ENCODE measurements at places on chromosomes 2 and 18. TPM values are rescaled to one million over a fixed set of nuclear protein-coding genes. Genes with fewer than 3 reads are reported as not detected.

Gene ADGRF3
- not detected for total RNA-seq

GRCh38 chr2:17644997-17645720 is 104.7 kb downstream of the VSNL1 start:
- no peak for DNase-seq

- no peak for DNase-seq
These were observed 617.4 kb downstream of the CCDC85A start for GRCh38 chr2:56801214-56801613.

DNA sequence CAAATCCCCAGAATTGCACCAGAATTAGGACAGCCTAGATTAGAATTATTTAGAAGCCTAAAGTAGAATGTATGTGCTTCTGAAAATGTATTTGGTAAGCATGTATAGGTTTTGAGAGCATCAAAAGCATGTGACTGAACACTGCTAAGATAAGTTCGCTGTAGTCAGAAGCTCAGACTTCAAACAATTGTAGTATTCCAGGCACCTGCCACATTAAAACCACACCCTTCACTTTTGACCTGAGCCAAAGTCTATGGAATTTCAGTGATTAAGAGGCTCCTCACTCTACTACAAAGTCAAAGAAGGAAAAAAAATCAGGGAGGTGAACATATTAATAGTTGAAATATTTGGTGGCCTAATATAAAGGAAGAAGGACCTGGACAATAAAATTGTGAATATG is 8.2 kb downstream of the KCNJ3 start:
- DNase-seq, result no peak

Measured in heart right ventricle (tissue), 16 donors.